ENCODE measurements at places on chromosomes 6 and 20.

DNA sequence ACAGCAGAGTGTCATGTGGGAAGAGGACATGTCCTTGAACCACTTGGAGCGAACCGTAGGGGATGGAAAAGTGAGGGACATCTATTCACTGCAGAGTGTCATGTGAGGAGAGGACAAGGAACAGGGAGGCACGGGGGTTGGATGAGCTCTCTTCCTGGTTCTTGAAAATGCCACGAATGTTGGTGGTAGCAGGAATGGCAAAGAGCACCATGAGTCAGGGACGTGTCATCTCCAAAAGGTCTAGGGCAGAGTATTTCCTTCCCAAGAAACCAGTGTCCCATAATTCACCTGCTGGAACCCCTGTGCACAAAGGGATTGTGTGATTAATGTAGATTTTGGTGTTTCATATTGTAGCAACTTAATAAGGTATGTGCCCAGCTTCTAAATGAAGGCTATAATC lies 136.8 kb downstream of the BFSP1 start:
- no peak for DNase-seq

DNA sequence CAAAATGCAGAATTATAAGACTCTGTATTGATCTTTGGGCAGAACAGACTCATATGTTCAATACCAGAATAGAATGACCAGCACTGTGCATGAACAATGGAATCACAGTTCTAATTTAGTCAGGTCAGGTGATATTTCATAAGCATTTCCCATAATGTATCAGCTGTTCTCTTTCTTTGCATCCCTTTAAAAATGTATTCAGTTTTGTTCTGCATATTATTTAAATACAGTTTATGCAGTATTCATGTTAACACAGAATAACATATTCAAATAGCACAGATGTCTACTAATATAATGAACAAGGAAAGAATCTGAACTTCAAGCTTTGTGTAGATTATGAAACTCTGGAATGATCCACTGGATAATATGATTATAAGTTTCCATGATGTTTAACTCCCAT lies 128.5 kb downstream of the LAMP5 start:
- DNase-seq = no peak

GRCh38 chr6:109523478-109523877 lies 40.5 kb upstream of the ZBTB24 start:
- DNase-seq = no peak

- DNase-seq = no peak
These were observed 225.5 kb downstream of the BMP2 start for GRCh38 chr20:6993011-6993410.

GRCh38 chr6:35566794-35567193 lies 54.1 kb upstream of the TULP1 start:
- DNase-seq = no peak

DNA sequence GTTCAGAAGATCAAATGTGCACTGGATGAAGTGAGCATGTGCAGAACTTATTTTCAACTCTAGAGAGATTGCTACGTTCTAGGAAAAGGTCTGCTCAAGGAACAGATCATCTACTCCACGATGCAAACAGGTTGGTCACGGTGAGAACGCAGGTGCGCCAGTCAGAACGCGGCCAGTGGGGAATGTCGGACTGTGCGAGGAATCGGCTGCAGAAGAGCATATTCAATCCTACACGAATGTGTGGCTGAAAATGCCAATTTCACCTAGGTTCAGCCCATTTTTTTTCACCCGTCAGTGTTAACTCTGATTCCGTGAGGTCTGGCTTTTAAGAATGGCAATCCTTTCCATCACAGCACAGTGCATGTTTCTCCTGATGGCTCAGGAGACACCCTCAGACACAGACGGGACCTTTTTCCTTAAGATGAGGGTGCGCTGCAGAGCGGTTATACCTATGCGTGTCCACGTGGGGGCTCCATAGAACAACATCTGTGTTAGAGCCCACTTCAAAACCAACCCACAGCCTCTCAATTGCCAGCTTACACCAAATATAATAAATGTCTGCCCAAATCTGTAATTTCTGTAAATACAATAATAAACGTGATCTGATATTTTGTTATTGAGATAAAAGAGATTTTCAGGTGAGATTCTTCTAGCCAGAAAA lies 250.4 kb downstream of the FOXA2 start:
- DNase-seq = peak; percentile 35

- no peak for DNase-seq
These were observed 1.1 kb upstream of the CD109 start for GRCh38 chr6:73694711-73695411.

GRCh38 chr6:118197539-118197938 lies 290.5 kb downstream of the SLC35F1 start:
- DNase-seq = no peak

GRCh38 chr20:63173552-63174191 lies 42.3 kb downstream of the YTHDF1 start:
- DNase-seq = no peak

GRCh38 chr6:128078276-128078675 lies 177.4 kb upstream of the THEMIS start:
- no peak for DNase-seq

GRCh38 chr6:105091140-105091829 lies 88.5 kb downstream of the POPDC3 start:
- DNase-seq = no peak

DNA sequence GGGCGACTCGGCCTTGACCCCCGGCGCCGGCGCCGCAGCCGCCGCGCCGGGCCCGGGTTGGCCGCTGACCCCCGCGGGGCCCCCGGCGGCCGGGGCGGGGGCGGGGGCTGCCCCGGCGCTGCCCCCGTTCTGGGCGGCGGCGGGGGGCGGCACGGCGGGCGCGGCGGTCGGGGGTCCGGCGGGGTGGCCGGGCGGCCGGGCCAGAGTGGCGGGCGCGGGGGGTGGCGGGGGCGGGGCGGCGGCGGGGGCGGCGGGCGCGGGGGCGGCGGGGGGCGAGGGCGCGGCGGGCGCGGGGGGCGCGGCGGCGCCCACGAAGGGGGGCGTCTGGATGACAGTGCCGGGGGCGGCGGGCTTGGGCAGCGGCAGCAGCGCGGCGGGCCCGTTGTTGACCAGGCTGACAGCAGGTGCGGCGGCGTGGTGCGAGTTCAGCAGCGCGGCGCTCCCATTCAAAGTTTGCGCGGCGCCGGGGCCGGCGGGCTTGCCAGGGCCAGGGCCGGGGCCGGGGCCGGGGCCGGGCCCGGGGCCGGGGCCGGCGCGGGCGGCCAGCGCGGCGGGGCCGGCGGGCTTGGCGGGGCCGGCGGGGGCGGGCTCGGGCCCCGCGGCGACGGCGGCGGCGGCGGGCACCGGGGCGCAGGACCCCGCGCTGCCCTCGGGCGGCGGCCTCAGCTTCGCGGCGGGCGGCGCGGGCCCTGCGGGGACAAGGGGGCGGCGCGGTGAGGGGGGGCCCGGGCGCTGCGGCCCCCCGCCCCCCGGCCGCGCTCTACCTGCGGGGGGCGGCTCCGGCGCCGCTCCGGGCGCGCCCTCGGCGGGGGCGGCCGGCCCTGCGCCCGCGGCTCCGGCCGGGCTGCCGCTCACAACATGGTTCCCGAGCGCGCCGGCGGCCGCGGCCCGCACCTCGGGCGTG lies 659 bp downstream of the TAF4 start:
- no peak for DNase-seq

GRCh38 chr6:109472132-109472995 lies 10.7 kb downstream of the ZBTB24 start:
- no peak for DNase-seq

DNA sequence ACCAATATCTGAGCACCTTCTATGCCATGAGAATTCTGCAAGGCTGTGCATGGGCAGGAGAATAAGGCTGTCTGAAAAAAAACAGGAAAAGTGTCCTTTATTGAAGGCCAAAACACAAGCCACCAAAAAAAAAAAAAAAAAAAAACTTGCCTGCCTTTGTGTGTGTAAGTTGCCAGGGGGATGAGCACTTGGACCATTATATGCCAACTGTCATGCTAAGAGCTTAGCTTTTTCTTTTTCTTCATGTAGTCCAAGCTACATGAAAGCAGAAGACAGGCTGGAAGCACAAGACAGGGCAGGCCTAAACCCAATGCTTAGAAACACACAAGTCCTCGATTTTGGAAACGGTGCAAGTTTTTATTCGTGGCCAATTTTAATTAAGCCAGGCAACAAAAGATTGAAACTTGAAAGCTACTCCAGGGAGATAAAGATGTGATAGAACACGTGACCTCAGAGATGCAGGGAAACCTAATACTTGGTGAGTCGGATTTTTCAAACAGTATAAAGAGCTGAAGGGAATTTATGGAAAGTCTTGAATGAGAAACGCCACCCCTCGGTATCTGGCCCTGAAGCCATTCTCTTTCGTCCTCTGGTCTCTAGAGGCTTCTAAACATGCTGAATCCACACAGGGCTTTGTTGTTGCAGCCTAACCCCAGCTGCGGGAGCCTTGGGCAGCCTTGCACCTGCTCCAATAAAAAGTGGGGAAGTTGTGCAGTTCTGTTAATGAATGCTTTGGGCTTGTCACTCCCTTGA lies 8.6 kb downstream of the BMP7 start:
- DNase-seq = no peak

Data from CD4-positive, alpha-beta T cell treated with Interleukin-4 for 1 hour (primary cell).